ENCODE measurements at places on chromosomes 2 and 18.

- no peak for DNase-seq
Measured at GRCh38 chr18:49846718-49847470, 33.6 kb upstream of the ACAA2 start.

DNA sequence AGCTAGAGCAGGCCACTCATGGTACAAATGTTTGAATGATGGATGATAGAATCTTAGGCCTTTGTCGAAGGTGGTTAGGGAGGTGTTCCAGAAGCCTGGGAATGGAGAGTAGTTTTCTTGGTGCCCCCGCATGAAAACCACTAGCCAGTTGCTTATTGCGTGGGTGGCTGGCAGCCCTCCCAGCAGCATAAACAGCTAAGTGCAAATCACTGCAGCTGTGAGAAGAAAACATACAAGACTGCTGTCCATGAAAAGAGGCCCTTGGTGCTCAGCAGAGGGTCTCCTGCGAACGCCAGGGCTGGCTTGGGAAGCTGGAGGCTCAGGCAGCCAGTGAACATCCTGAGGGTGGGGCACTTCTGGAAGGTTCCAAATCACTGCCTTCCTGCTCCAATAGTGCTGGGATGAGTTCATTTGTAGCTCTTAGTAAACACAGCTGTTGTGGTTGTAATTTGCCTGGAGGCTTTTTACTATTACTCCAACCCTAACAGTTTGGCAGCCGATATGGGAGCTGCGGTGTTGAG, 118.8 kb downstream of the MGAT5 start:
- no peak for DNase-seq

GRCh38 chr2:102251042-102251848, 60.1 kb upstream of the IL1RL1 start:
- DNase-seq: no peak

- no peak for DNase-seq
Measured at GRCh38 chr2:73250872-73251846, 17.1 kb downstream of the CCT7 start.
